ENCODE measurements at places on chromosomes 16 and 17. TPM values are rescaled to one million over a fixed set of nuclear protein-coding genes. Genes with fewer than 3 reads are reported as not detected.

Gene CCL16
- not detected for total RNA-seq

DNA sequence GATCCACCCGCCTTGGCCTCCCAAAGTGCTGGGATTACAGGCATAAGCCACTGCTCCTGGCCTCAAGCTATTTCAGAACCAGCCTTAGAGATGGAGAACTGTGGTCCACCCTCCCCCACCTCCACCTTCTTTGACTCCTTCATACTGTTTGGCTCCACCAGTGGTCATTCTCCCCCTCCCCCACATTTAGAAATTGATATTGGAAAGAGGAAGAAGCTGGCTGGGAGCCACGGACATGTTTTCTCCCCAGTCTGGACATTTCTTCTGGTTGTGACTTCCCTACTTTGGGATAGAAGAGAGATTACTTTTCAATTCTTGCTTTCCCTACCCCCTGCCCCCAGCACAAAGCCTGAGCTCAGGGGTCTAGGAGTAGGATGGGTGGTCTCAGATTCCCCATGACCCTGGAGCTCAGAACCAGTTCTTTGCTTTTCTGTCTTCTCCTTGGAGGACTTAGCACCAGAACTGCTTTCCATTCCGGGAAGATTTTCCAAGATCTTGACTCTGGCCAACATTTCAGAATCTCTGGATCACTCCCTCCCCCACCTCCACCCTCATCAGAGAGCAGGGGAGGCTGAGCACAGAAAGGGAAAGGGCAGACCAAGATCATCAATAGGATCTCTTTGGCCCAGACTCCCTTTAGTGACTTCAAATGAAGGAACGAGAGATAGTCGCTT lies 16.3 kb downstream of the CAVIN1 start:
- H3K4me1 ChIP-seq: peaks cover 14% of the 10 kb centered on the region
- DNase-seq: no peak
- no peaks in the 10 kb centered on the region for H3K36me3 ChIP-seq

GRCh38 chr16:62205459-62205858 lies 169.2 kb upstream of the CDH8 start:
- no peak overlapping the region for H3K4me3 ChIP-seq
- H3K27ac ChIP-seq: no peak overlapping the region
- no peaks in the 10 kb centered on the region for H3K36me3 ChIP-seq
- DNase-seq: no peak
- no peaks in the 10 kb centered on the region for H3K27me3 ChIP-seq
- H3K4me1 ChIP-seq: no peaks in the 10 kb centered on the region

DNA sequence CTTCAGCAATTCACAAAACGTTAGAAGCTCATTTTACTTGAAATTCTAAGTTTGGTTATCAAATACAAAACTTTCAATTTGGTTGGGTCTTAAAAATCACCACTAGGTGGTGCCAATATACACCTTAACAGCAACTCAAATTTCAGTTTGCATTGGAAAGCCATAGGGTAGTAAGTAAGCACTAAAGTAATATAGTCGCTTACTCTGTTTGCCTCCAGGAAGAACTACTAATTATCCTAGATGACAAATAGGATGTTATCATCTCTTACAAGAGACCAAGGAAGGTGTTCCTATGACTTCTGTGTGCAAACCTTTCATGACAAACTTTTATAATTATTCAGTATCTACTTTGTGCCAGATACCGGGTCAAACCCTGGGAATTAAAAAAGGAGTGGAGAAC lies 93.3 kb downstream of the MYO1D start:
- H3K27me3 ChIP-seq: no peaks in the 10 kb centered on the region
- no peak for DNase-seq
- no peak overlapping the region for H3K27ac ChIP-seq
- H3K4me1 ChIP-seq: no peaks in the 10 kb centered on the region

Gene PRSS53
- 2.5 TPM for total RNA-seq

- no peak overlapping the region for H3K27ac ChIP-seq
- H3K27me3 ChIP-seq: no peaks in the 10 kb centered on the region
- no peaks in the 10 kb centered on the region for H3K36me3 ChIP-seq
- H3K4me3 ChIP-seq: no peak overlapping the region
- peaks cover 7% of the 10 kb centered on the region for H3K4me1 ChIP-seq
- no peak for DNase-seq
Measured at GRCh38 chr16:12587646-12588277, 215.9 kb downstream of the CPPED1 start.

DNA sequence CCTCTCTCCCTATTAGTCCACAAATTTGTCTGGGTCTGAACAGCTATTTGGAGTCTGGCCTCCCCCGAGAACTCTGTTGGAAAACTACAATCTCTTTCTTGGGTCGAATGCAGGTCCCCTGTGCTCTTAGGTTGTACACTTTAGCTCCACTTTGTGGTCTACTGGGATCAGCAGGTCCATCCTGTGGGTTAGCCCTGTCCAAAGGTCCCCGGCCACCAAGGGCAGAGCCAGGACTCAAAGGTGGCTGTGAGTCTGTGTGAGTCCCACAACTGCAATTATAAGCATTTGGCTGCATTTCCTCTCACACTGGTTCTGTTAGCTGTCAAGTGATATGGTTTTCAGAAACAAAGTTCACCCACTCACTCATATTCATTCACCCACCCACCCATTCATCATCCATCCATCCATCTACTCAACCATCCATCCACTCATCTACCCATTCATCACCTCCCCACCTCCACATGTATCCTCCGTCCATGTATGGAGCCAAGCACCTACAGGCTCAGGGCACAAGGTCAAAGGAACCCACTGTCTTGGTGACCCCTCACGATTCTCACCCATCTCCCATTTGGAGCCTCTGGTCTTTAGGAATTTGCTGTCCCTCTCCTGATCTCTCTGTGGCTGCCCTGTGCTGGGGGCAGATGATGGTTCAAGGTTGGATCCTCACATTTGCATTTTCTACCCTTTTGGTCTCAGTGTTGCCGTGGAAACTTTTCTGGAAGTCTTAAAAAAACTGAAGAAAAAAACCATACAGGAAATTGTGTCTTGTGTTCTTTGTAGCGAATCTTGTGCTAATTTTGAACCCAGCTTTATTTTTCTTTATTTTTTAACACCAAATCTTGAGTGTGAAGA lies 45.8 kb downstream of the IRF8 start:
- H3K27ac ChIP-seq: no peak overlapping the region
- no peaks in the 10 kb centered on the region for H3K27me3 ChIP-seq
- DNase-seq: no peak
- no peaks in the 10 kb centered on the region for H3K4me1 ChIP-seq

- no peak for DNase-seq
- no peaks in the 10 kb centered on the region for H3K36me3 ChIP-seq
- no peak overlapping the region for H3K27ac ChIP-seq
- H3K4me3 ChIP-seq: no peak overlapping the region
Measured at GRCh38 chr17:21217346-21217745, 3.4 kb upstream of the TMEM11 start.

Gene IRF8
- total RNA-seq: 0.96 TPM

DNA sequence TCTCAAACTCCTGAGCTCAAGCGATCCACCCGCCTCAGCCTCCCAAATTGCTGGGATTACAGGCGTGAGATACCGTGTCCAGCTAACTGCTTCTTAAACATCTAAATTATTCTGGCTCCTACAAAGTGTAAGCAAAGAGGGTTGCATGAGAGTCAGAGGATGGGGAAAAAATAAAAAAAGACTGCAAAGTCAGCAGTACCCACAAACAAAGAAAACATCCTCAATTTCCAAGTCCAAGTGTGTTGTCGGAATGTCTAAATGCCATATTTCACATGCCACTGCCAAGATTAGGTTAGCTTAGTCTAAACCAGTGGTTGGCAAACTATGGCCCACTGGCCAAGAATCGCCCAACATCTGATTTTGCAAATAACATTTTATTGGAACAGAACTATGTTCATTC lies 13.0 kb upstream of the PHLPP2 start:
- H3K27me3 ChIP-seq: no peaks in the 10 kb centered on the region
- no peak overlapping the region for H3K27ac ChIP-seq
- H3K4me3 ChIP-seq: no peak overlapping the region
- DNase-seq: no peak
- peaks cover 61% of the 10 kb centered on the region for H3K36me3 ChIP-seq

Gene ATP2C2
- total RNA-seq: 3.6 TPM

- peaks cover 9% of the 10 kb centered on the region for H3K36me3 ChIP-seq
- H3K4me1 ChIP-seq: peaks cover 23% of the 10 kb centered on the region
- H3K27me3 ChIP-seq: peaks cover 4% of the 10 kb centered on the region
- DNase-seq: peak; percentile 96
Measured at GRCh38 chr16:88634141-88634993, 4.0 kb upstream of the IL17C start.

Gene GGT6
- total RNA-seq: not detected

DNA sequence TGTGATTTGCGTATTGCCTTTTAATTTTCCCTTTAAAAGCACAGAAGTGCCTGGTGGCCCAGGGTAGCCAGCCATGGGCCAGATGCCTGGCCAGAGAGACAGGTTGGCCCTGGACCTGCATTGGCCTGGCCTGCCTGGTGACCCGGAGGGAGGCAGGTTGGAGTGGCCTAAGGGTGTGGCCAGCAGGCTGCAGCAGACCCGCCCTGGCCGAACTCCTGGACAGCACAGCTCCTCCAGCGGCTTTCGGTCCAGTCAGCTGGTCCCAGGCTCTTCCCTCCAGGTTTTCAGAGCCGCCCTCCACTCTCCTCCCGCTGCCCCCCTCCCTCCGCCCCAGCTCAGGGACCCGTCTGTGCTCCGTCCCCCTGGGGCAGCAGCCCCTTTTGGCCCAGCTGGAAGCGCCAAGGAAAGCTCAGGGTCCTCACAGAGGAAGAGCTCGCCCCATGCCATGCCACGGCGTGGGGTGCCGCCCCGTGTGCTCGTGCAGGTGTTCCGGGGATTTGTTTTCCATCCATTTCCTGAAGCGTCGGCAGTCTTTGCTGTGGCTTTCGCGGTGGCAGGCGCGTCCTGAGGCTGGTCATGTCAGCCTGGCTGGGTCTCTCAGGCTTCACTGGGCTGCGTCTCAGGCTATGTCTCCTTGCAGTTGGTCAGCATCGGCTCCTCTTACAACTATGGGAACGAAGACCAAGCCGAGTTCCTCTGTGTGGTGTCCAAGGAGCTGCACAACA lies 18.1 kb downstream of the PRSS27 start:
- no peak overlapping the region for H3K4me3 ChIP-seq
- peaks cover 20% of the 10 kb centered on the region for H3K36me3 ChIP-seq
- no peak overlapping the region for H3K27ac ChIP-seq
- no peak for DNase-seq
- H3K4me1 ChIP-seq: no peaks in the 10 kb centered on the region
- no peaks in the 10 kb centered on the region for H3K27me3 ChIP-seq

GRCh38 chr17:74037320-74037719 lies 166.2 kb upstream of the RPL38 start:
- no peak for DNase-seq
- H3K27ac ChIP-seq: no peak overlapping the region
- no peaks in the 10 kb centered on the region for H3K4me1 ChIP-seq
- no peaks in the 10 kb centered on the region for H3K36me3 ChIP-seq
- no peaks in the 10 kb centered on the region for H3K27me3 ChIP-seq

Gene JUP
- 98.6 TPM for total RNA-seq

DNA sequence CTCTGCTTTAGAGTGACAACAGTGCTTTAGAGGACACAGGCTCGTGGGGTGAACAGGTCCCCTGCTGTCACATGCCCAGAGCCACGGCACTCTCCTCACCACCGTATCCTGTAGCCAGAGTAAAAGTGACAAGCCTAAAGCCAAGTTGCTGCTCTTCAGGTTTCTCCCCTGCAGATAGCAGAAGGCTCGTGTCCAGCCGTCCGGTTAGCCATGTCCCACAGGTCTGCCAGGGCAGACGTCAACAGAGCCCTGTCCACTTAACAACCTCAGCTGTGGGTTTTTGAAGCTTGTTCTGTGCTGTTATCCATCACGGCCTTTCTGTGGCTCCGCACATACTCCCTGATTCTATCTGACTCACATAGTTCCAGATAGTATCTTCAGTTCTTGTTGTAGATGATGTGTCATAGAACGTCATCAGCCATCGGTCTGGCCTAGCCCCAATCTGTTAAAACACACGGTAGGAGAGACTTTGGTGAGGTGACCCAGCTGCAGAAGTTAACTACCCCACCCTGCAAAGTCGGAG lies 100.7 kb downstream of the SOCS1 start:
- no peaks in the 10 kb centered on the region for H3K27me3 ChIP-seq
- no peaks in the 10 kb centered on the region for H3K4me1 ChIP-seq
- no peak overlapping the region for H3K4me3 ChIP-seq
- DNase-seq: no peak
- H3K36me3 ChIP-seq: no peaks in the 10 kb centered on the region

DNA sequence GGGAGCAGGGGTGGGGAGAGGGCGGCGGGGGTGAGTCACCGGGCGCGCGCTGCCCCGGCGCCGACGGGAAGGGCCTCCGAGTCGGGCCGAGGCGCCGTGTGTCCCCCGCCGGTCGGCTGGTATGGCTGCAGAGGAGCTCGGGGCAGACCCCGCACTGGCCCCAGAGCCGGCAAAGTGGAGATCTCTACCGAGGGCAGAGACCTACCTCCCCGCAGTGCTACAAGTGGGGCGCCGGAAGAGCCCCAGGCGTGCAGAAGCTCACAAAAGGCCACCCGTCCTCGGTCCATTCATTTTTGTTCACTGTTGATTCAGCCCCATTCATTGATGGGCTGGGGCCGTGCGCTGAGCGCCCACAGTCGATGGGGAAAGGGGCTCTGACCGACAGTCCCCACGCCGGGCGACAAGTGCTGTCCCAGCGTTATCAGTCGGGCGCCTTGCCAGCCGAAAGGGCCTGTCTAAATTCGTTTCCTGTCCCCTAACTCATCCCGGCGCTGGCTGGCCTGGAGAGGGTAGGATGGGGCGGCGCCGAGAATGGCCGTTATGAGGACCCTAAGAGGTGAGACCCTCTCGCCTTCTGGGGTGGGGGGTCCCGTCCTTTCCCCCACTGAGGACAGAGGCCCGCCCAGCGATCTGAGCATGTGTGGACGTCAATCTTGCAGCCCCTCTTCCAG lies 709 bp upstream of the ENO3 start:
- H3K27me3 ChIP-seq: no peaks in the 10 kb centered on the region
- H3K4me3 ChIP-seq: peak overlapping the region; percentile 97
- peak overlapping the region; percentile 79 for H3K27ac ChIP-seq
- peaks cover 14% of the 10 kb centered on the region for H3K4me1 ChIP-seq
- peak; percentile 77 for DNase-seq

DNA sequence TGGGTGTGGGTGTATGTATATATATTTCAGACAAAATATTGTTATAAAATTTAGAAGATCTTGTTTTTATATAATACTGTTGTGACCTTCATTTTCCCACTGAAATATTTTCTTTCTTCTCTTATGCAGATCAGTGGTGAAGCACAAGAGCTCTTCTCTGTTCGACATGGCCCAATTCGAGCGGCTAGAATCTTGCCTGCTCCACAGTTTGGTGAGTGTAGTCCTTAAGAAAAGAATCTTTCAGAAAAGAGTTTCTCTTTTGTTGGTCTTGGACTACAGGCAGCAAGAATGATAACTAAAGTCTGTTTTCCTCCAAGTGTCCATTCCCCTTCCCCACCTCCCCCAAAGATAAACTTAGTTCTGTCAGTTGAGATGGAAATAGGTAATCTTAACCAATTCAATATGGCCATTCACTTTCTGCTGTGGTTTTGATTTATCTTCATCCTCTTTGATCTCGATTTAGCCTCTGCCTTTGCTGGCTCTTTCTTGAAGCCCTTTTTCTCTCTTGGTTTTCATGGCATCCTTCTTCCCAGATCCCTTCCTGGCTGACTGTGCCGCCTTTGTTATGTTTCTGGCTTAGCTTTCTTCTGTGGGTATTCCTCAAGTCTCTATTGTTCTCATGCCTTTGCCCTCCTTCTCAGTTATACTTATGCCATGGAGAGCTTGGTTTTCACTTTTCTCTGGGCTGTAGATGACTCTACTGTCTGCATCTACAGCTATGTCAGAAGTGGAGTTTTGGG lies 69.6 kb downstream of the BCAS3 start:
- peaks cover 12% of the 10 kb centered on the region for H3K4me1 ChIP-seq
- peak overlapping the region; percentile 66 for H3K27ac ChIP-seq
- no peaks in the 10 kb centered on the region for H3K27me3 ChIP-seq
- DNase-seq: peak; percentile 7

Gene TANGO6
- total RNA-seq: 15.8 TPM

Gene KRT20
- total RNA-seq: not detected

Gene GNGT2
- total RNA-seq: 1.4 TPM

Gene CYB561
- total RNA-seq: 26.0 TPM
